Hematopoietic multipotent progenitor cell treated with erythropoietin and hydrocortisone succinate and interleukin-3 and kit ligand, for 17 days (in vitro differentiated cells): ENCODE measurements at places on chromosomes 16 and 17.
A peak's percentile ranks its signal among the peaks of the same experiment; 100 is the strongest.

- DNase-seq = no peak
Observed at GRCh38 chr16:51172368-51172767, 21.3 kb upstream of the SALL1 start.

DNA sequence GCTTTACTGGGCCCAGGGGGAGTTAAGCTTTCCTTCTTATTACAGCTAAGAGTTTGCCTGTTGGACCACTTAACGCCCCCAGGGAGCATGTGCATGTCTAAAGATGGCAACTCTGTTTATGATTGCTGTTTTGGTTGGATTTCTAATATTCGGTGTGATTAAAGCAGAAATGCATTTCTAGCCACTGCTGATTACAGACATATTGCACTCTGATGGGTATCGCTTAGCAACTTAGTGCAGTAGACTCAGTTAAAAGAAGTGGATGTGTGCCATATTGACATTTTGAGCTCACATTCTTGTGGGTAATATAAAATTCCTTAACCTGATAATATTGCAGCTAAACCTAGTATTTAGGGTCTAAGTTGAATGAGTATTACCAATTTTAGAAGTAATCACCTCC is 4.2 kb downstream of the NF1 start:
- DNase-seq = no peak

DNA sequence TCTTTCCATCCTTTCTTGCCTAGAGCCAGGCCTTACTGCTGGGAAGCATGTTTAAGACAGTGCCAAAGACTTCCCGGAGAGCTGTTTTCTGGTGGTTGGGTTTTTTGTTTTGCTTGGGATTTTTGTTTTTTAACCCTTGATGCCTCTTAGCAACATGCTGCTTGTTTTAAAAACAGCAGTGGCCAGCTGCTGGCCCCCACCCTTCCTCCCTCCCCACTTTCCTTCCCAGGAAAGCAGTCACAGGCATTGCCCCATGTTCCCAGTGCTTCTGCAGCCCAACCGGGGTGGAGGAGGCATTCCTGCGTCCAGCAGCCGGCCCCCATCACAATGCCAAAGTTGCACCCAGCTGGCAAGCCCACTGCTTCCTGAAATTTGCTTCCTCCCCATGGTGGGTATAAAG is 12.6 kb downstream of the TMEM132E start:
- DNase-seq = no peak

GRCh38 chr16:49128740-49129139 is 152.9 kb downstream of the CBLN1 start:
- no peak for DNase-seq

- no peak for DNase-seq
Observed at GRCh38 chr17:45874151-45874550, 20.2 kb upstream of the MAPT start.

GRCh38 chr16:88784856-88785105 is 239 bp downstream of the PIEZO1 start:
- DNase-seq = no peak

DNA sequence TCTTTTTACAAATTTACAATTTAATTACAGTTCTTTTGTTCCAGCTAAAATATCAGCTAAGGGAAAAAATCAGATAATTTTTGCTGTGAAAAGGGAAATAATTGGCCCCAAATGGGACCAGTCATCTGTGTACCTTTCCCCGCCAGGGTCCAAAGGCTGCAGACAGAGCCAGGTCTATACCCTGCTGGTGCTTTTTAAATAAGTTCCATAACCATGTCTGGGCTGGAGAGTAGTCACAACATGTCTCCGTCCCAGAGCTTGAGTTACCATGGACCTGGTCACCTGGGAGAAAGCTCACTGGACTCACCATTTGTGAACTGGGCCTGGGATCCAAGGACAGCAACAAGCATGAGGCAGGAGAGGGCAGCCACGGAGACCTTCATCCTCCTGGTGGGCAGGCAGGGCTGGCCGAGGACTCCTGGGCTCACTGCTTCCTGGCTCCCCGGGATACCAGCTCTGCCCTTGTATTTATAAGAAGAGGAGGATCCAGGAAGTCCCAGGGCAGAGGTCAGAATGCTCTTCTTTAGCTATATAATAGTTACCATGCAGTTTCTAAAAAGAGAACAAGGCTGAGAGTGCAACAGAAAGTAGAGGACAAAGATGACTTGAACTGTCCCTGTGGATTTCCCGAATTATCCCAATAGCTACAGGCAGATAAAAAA is at the start of gene CCL15:
Gene CCL15 (minus strand): TSS at position 444 of the 662 bp plus-strand sequence. CDS start 61 bp downstream, at position 383.
- DNase-seq = no peak

GRCh38 chr17:68820825-68821481 is 134.2 kb downstream of the ABCA8 start:
- DNase-seq = no peak

- no peak for DNase-seq
Observed at GRCh38 chr17:75979705-75980187, 706 bp downstream of the TEN1 start.

GRCh38 chr17:59328601-59329000 is 2.9 kb upstream of the YPEL2 start:
- DNase-seq = no peak

GRCh38 chr17:38798614-38799500 is 499 bp downstream of the PIP4K2B start:
- DNase-seq = no peak

DNA sequence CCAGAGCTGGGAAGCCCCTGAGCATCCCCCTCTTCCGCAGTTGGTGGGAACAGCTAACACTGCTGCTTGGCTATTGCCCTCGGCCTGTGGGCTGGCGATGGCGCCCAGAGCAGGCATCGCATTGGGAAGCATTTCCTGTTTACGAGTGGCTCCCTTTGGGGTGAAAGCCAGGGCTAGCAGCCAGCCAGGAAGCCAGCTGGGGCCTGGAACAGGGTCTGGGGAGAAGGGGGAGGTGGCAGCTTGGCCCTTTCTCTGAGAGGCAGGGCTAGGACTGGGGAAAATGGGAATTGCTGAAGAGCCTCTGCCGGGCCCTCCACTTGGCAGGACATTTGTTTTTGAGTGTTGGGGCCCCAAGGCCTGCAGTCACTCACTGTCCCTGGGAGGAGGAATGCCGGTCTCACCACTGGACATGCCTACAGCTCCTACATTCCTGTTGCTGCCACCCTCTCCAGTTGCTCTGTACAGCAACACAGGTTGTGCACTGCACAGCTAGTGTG is 2.4 kb upstream of the MTSS2 start:
- no peak for DNase-seq

GRCh38 chr17:38508954-38509771 is 80.9 kb downstream of the ARHGAP23 start:
- DNase-seq = peak; percentile 83

GRCh38 chr16:88911136-88911945 is 44.9 kb upstream of the PABPN1L start:
- DNase-seq = no peak

DNA sequence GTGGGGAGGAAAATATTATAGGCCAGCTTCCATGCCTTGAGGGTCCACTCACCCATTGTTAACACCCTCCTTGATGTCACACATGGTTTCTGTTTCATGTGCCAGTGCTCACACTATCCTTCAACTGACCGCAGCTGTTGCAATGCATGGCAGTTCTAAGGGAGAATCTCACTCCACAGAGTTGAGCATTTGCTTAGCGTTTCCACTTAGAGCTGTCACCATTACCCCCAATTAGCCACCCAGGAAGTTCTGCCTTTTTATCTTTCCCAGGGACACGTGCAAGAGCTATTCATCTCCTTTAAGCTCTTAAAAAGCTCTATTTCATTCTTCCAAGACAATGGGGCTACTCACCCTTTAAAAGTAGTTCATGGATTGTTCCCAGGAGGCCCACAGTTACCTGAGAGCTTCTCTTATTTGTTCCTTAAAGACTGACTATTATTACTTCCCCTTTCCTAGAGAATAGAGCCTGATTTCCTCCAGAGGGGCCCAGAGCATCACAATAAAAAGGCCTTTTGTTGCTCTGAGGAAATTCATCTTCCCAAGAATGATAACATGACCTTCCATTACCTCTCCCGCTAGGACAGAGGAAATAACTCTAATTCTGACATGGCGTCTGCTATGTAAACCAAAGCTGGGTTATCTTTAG is 126.8 kb downstream of the CACNG3 start:
- DNase-seq = no peak

DNA sequence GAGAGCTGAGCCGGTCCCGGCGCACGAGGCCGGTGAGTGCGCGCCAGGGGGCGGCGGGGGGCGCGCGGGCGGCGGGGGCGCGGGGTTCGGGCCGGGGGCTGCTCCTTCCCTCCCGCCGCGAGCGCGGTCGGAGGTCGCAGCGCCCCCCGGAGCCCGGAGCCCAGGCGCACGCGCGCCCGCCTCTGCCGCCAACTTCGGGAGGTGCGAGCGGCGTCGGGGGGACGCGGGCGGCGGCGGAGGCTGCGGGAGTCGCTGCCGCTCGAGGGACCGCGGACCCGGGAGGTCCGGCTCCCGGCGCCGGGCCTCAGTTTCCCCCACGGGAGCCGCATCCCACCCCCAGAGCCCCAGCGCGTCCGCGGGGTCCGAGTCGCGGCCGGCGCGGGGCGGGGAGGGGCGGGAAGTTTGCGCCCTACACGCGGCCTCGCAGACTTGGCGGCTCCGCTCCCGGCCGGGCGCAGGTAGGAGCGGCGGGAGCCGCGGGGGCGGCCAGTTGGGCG is at the start of gene PRR35:
Gene PRR35 (plus strand): TSS at position 191 of the 497 bp plus-strand sequence. CDS start 2,901 bp downstream, outside the sequence.
- no peak for DNase-seq

GRCh38 chr17:17088541-17089525 is 46.6 kb downstream of the MPRIP start:
- DNase-seq = peak; percentile 53

DNA sequence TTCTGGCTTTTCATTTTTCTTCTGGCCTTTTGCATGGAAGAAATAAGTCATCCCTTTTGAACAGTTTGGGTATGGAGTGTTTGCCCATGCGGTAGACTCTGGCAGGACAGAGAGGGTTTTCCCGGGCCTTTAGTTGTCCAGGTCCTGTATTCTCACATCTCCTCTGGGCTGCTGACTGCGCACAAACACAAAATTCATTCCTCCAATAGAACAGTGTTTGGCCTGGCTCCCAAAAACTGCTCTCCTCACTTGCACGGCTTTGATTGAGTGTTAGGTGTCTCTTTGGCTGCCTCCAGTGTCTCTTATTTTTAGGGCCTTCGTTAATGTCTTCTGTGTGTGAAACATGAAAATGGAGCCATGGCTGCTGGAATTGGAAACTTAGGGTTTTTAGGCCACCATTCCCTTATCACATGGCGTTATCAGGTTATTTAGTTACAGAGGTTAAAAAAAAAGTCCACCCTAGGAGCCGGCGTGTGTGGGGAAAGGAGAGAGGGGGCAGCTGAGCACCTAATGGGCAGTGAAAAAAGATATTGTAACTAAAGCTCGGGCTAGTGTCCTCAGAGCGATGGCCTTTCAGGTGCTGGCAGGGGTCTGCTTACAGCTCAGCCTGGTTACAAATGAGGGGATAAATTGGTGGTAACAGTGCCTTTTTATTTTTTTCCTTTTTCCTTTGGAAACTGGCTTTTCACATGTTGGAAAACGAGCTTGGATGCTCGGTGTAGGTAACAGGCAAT is 47.3 kb downstream of the PRKCA start:
- DNase-seq = no peak

GRCh38 chr16:12801511-12802042 is 2.1 kb downstream of the CPPED1 start:
- DNase-seq = no peak

GRCh38 chr17:66675273-66675990 is 159.5 kb upstream of the CACNG5 start:
- DNase-seq = no peak

DNA sequence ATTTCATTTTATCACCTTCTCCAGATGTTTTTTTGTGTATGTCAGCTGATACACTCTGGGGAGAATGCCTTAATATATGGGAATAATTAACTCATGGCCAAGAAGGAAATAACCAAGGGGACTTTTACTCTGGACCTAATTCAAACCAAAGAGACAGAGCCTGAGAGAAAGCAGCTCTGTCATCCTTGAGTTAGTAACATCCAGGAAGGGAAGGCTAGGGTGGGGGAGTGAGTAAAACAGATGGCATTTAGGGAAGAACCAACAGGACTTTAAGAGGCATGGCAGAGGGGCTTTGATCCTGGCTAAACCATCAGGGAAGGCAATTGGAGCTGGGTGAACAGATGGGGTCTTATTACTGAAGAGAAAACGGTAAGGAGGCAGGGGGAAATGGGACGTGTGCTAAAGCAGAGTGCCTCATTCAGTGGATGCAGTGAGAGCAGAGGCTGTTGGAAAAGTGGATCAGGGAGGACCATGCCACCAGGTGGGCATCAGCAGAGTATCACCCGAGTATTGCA is 2.5 kb upstream of the SMPD3 start:
- no peak for DNase-seq

DNA sequence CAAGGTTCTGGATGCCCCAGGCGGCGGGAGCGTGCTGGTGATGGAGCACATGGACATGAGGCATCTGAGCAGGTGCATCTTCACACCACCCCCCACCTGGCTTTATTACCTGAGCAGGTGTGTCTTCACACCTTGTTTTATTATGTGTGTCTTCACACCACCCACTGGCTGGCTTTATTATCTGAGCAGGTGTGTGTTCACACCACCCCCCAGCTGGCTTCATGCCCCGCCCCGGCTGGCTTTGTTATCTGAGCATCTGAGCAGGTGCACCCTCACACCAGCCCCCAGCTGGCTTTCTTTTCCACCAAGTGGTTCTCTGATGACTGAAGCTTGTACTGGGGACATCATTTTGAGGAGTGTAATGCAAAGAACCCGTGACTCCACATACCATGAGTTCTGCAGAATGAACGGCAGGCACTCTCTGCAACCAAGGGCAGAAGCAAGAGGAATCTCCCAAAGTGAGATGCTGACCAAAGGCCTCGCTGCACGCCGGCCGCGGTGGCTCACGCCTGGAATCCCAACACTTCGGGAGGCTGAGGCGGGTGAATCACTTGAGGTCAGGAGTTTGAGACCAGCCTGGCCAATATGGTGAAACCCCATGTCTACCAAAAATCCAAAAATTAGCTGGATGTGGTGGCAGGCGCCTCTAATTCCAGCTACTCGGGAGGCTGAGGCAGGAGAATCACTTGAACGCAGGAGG is 2.6 kb downstream of the FN3KRP start:
- no peak for DNase-seq

DNA sequence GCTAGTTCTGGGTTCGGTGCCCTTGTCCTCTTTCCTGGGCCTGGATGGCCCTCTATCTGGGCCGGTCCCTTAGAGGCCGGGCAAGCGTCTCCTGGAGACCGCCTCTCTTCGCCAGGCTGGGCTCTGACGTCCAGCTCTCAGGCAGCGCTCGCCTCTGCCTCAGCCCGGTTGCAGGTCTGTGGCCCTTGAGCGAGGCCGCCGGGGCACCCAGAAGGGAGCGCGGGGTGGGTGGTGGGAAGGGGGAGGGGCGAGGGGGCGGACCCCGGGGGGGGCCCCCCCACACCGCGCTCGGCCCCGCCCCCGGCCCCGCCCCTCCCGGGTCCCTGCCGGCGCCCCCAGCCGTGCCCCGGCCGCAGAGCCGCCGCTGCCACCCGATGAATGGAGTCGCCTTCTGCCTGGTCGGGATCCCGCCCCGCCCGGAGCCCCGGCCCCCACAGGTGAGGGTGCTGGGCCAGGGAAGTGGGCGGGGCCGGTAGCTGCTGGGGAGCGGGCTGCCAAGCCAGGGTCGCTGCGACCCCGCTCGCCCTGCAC is at the start of gene ARHGAP23:
Gene ARHGAP23 (plus strand): TSS at position 353 of the 531 bp plus-strand sequence. CDS start 22 bp downstream, at position 375.
- DNase-seq = no peak

- no peak for DNase-seq
Observed at GRCh38 chr16:53449816-53450517, 15.7 kb downstream of the RBL2 start.
